ENCODE measurements at places on chromosomes 6 and 20.

GRCh38 chr20:63262836-63263235 lies 8.6 kb upstream of the NKAIN4 start:
- no peak for DNase-seq

DNA sequence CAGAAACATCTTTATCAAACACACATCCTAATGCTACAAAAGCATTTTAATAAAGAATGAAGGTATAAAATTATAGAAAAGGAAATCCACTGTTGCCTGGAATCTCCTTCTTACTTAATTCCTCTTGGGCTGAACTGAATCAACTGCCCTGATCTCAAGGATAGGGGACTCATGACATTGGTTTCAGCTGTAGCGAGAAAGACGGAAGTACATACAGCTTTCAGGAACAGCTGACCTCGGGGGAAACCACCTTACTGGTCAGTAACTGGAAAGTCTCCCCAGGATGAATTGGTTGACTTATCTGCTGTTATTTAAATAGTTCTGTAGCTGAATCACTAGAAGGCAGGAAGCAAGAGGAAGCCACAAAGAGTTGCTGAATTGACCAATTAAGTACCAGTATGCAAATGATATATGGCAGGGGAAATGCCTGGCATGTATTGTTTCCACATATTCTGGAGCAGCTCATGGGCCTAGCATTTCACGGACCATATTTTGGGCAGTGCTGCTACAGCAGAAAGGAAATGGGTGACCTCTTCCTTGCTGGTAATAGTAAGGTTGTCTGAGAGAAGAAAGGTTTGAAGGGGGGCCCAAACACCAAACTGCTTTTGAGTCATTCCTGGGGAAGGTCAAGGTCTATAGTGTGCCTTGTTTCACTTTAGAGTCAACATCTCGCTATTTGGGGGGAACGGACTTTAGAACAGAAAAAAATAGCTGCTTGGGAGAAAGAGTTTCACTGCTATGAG lies 43.7 kb upstream of the MAP7 start:
- no peak for DNase-seq

DNA sequence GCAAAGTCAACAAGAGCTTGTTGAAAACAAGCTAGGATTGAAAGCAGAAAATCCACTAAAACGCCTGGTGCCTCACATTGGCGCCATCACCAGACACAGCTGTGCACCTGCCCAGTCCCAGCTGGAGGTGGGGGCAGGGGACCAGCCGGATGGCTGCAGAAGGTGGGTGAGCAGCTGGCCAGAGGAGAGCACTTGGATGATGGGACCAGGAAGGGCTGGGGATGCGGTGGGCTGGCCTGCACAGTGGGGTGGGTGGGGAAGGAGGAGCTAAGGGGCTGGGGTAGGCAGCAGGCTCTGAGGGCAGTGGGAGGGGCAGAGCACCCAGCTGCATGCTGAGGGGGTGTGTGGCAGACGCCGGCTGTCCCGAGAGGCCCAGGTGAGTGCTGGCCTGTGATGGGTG lies 7.1 kb downstream of the CABLES2 start:
- peak; percentile 44 for DNase-seq

GRCh38 chr6:159107451-159108260 lies 61.5 kb upstream of the FNDC1 start:
- DNase-seq: no peak

GRCh38 chr20:63082308-63082938 lies 75.7 kb upstream of the BHLHE23 start:
- DNase-seq: no peak

- DNase-seq: no peak
These were observed 27.7 kb downstream of the IL20RA start for GRCh38 chr6:137017081-137017480.

GRCh38 chr6:36749829-36750489 lies 52.3 kb downstream of the RAB44 start:
- no peak for DNase-seq

- no peak for DNase-seq
These were observed 97.9 kb downstream of the SOD2 start for GRCh38 chr6:159595173-159595572.

GRCh38 chr6:81909162-81909561 lies 156.7 kb upstream of the TENT5A start:
- no peak for DNase-seq

- DNase-seq: no peak
These were observed at the start of gene CST9L for GRCh38 chr20:23568320-23568970. Gene CST9L (minus strand): TSS chr20:23568484. CDS start chr20:23568450, 34 bp downstream.

DNA sequence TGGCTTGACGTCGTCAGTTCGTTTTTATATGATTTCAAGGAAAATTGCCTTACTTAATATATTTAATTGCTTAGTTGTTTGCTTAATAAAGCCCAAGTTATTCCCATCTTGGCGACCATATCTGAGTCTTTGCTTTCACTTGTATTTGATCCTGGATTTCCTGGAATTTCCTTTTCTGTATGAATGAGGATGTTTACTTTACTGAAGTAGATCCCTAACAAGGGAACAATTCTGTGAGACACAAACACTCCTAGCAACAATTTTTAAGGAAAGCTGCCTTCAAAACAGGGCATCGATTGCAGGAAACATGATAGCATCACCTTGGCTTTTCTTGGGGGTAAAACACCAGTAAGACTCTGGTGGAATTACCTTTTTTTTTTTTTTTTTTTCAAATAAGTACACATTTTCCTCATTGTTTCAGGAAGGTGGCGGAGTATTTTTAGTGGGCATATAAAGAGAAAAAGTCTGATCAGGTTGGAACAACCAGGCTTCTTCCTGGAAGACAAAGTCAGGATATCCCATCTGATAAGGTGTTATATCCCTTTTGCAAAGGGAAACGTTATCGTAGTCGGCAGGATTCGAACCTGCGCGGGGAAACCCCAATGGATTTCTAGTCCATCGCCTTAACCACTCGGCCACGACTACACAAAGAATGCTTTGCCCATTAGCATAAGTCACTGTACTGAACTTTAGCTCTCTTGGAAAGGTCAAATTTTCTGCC lies 68.5 kb upstream of the ZNF184 start:
- DNase-seq: no peak

DNA sequence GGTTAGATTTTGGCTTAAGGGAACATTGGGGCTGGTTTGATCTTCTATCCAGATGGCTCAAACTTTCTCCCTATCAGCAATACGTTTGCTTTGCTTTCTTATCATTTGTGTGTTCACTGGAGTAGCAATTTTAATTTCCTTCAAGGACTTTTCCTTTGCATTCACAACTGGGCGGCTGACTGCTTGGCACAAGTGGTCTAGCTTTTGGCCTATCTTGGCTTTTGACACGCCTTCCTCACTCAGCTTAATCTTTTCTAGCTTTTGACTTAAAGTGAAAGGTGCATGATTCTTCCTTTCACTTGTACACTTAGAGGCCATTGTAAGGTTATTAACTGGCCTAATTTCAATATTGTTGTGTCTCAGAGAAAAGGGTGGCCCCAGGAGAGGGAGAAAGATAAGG lies 254.9 kb downstream of the PLCB1 start:
- no peak for DNase-seq

- no peak for DNase-seq
These were observed 25.3 kb downstream of the MBOAT1 start for GRCh38 chr6:20186981-20187380.

DNA sequence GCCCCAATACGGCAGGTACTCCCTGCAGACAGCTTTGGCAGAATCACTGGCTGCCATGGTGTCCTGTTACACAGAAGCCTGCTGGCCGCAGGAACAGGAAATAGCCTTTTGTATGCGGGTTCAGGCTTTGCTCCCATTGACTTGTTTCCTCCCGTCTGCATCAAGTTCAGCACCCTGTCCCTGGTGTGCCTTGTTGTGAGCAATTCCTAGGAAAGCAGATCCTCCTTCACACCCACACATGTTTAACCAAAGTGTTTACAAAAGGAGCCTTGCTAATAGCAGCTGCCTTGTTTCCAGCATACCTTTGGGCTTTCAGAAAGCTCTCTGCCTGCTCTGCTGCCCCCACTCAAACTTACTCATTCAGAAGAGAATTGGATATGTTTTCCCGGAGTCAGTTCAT lies 127.2 kb upstream of the SUPT3H start:
- no peak for DNase-seq
